ENCODE measurements at places on chromosomes 6 and 20.

- no peak for DNase-seq
Measured at GRCh38 chr6:12414096-12414675, 124.0 kb downstream of the EDN1 start.

DNA sequence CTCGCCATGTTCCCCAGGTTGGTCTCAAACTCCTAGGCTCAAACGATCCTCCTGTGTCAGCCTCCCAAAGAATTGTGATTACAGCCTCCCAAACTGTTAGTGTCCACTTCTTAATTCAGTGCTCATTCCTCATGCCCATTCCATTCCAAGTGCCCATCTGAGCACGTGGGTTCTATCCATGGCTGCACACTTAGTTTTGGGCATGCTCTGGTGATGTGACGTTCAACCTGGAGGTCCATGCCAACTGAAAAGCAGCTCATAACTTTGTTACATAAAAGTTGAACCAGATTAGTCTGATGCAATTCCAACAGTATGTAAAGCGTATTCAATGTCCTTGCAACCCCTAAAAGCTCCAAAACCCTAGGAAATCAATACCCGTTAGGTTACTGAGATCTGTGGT is 11.5 kb downstream of the SNX9 start:
- DNase-seq = no peak

DNA sequence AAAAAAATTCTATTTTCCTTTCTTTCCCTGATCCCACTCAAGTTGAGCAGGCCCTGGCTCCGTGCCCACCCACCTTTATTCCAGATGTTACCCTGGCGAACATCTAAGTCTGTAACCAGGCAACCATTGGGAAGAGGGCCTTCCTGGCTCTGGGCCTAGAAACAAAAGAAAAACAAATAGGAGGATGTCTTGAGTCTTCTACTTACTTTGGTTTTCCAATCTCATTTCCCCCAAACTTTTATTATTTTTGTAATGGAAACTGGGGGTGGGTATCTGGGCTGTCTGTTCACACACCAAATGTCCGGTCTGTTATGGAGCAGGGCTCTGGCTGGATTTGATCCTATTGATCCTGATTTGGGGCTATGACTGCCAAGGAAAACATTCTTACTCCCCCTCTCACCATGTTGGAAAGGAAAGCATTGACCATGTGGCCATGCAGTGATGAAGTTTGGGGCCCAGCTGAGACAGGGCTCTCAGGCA is 744.1 kb downstream of the DHX35 start:
- no peak for DNase-seq

DNA sequence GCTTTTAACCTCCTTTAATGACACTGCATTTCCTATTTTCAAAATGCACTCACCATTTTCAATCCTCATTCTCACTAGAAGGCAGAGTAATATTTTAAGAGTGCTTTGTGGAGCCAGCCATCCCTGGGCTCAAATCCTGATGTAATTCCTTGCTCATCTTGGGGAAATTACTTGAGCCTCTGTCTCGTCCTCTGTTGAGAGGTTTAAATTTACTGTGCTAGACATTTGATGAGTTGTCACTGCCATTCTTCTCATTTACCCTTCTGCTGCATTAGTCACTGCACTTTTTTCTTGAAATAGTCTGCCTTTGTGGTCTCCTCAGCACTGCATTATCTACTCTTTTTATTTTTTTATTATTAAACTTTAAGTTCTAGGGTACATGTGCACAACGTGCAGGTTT is 150.0 kb upstream of the HDDC2 start:
- no peak for DNase-seq

GRCh38 chr20:23314699-23315098 is 35.9 kb upstream of the NXT1 start:
- DNase-seq = no peak

DNA sequence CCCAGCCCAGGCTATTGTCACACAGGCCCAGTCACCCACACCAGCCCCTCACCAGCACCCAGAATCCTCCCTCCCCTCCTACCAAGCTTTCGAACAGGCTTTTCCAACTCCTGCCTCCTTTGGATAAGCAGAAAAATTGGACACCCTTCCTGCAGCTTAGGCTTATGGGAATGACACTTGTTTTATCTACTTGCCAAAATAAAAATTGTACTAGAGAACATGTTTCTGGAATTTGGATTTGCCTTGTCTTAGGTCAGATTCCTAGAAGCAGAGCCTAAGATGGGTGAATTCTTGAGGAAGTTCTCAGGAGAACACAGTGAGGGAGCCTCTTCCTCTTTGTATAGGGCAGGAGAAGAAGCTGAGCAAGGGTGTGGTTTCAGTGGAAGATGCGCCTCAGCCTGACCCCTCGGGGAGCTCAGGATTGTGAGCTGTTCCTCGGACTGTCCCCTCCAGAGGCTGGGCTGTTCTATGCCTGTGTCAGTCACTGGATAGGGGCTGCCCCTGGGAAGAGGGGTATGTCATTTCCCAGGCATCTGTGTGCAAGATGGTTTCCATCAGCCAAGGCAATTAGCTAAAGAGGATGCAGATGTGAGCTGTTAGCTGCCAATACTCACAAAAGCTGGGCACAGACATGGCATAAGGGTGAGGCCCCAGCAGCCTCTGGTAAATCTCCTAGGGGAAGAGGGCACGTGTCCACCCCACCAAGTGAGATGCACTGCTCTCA is 33.9 kb downstream of the ITPR3 start:
- DNase-seq = no peak

- no peak for DNase-seq
Measured at GRCh38 chr20:668050-668449, 7.6 kb downstream of the SCRT2 start.

DNA sequence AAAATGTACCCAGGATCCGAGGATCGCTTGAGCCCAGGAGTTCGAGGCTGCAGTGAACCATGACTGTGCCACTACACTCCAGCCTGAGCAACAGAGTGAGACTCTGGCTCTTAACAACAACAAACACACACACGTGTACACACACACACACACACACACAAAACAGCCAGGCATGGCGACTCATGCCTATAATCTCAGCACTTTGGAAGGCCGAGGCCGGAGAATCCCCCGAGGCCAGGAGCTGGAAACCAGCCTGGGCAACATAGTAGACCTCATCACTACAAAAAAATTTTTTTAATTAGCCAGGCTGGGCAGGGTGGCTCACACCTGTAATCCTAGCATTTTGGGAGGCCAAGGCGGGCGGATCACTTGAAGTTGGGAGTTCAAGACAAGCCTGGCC is 23.3 kb upstream of the ARFGEF2 start:
- DNase-seq = no peak
